ENCODE measurements at places on chromosomes 4 and X.

- no peak for DNase-seq
Observed at GRCh38 chrX:4240541-4241194, 527.2 kb upstream of the PRKX start.

DNA sequence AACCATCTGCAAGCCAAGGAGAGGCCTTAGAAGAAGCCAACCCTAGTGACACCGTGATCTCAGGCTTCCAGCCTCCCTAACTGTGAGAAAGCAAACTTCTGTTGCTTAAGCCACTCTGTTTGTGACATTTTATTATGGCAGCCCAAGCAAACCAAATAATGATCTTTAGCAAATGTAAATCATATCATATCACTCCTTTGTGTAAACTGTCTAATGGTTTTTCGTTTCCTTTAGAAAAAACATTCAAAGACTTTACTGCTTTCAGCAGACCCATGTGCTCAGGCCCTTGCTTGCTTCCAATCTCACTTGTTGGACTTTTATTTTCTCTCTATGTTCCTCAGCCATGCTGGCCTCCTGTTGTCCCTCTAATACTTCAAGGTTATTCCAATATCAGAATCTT, 192.2 kb upstream of the HS3ST1 start:
- DNase-seq: no peak

DNA sequence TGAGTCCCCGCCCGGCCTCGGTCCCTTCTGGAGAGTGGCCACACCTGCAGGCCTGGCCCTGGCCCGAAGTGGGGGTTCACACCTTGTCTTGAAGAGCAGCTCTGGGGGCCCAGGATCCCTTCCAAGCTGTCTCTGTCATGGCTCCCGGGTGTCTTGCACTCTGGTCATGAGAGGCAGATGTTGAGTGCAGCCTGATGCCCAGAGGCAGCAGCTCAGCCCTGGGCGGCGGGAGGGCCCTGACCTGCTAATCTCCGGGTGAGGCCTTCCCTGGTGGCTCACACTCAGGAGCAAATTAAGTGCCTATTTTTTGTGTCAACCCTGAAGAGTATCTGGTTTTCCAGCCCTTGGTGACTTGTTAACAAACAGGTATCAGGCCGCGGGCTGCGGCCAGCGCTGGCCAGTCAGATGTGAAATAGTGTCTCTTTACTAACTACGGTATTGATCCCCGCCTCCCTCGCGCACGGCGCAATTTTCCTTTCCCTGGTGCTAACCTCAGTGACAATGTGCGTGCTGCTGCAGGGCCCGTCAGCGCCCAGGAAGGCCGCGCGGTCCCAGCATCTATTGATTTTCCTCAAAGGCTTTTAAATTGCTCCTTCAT, 24.2 kb downstream of the NKX1-1 start:
- no peak for DNase-seq

DNA sequence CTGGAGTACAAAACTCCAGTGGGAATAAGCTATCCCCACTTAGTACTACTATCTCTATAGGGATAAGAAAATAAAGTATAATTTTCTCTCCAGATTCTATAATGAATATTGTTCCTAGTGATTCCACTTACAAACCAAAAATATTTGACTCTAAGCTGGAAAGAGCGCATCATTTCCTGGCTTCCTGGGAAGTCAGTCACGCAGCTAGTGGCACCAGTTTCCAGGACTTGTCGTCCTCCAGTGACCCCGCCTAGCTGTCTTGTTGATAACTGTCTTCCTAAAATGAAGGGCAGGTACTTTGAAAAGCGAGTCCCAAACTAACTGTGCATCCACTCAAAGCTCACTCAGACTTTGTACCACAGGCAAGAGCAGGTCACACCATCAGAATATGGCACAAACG, 39.3 kb downstream of the LNX1 start:
- no peak for DNase-seq

- no peak for DNase-seq
Observed at GRCh38 chrX:69179380-69179911, 14.2 kb upstream of the PJA1 start.

GRCh38 chr4:93649828-93650227, 178.7 kb upstream of the ATOH1 start:
- DNase-seq: no peak

GRCh38 chrX:29542152-29542551, 673.2 kb upstream of the MAGEB2 start:
- DNase-seq: no peak

DNA sequence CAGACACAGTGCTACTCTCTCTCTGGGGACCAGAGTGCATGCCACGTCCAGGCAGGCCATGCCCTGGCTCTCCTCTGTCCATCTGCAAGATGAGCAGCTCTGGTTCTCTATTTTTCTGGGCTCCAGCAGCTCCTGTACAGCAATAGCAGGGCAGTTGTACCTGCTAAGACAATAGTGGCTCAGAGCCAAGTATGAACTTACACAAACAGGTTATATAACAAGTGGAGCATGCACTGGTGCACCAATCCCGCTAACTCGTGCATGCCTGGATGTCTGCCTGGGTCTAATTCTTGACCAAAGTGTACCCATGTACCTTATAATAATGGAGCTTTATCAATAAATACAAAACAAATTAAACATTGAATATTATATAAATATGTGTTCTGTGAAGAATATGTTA, 392.3 kb downstream of the CENPC start:
- no peak for DNase-seq

DNA sequence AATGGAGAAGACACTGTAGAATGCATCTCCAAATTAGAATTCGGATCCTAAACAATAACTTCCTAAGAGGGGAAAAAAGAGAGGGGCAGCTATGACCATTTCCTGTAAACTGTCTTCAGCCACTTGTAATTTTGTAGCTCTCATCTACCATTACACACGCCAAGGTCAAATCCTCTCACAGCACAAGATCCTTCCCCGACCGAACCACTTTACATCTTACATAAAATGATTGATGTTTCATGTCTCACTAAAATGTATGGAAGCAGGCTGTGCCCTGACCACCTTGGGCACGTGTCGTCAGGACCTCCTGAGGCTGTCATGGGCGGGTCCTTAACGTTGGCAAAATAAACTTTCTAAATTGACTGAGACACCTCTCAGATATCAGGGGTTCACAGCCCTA, 24.1 kb upstream of the PBDC1 start:
- DNase-seq: no peak

DNA sequence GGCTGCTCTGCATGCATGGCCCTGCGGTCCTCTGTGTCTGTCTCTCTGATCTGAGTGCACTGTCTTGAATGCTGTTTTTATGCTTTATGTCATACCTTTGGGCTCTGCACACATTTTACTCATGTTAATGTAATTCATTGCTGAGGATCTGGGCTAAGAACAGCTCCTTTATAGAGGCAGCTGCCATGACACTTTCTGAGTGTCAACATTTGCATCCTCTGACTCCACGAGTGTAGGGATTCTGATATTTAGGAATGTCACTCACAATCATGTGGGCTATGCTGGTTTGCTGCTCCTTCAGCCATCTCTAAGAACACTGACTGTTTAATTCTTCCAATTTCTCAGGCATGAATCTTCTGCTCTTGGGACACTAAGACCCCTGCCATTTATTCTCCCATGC, 192.2 kb upstream of the CPEB2 start:
- DNase-seq: no peak

DNA sequence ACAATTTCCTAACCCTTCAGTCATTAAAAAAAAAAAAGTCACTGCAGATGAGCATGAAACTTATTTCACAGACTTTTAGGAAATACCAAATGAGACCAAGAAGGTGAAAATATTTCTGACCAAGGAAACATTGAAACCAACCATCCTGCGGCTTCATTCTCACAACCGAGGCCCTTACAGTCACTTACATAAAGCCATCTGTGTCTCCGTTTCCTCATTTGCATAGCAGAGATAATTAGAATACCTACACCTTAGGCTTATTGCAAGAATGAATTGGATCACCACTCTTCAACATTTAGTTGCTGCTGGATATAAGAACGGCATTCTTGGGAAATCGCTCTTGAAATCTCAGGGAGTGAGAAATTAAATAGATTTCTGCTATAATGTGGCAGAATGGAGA, 356.2 kb downstream of the HS3ST1 start:
- no peak for DNase-seq

Measured in spinal cord (tissue), 10 donors.